ENCODE measurements at places on chromosomes 1 and 21.

GRCh38 chr1:67371681-67372080 lies 58.5 kb downstream of the SERBP1 start:
- no peak for DNase-seq

GRCh38 chr21:21268061-21268471 lies 269.9 kb downstream of the NCAM2 start:
- no peak for DNase-seq

GRCh38 chr1:201192261-201192788 lies 1.7 kb downstream of the IGFN1 start:
- no peak for DNase-seq

GRCh38 chr1:40930174-40930964 lies 49.1 kb upstream of the CTPS1 start:
- no peak for DNase-seq

DNA sequence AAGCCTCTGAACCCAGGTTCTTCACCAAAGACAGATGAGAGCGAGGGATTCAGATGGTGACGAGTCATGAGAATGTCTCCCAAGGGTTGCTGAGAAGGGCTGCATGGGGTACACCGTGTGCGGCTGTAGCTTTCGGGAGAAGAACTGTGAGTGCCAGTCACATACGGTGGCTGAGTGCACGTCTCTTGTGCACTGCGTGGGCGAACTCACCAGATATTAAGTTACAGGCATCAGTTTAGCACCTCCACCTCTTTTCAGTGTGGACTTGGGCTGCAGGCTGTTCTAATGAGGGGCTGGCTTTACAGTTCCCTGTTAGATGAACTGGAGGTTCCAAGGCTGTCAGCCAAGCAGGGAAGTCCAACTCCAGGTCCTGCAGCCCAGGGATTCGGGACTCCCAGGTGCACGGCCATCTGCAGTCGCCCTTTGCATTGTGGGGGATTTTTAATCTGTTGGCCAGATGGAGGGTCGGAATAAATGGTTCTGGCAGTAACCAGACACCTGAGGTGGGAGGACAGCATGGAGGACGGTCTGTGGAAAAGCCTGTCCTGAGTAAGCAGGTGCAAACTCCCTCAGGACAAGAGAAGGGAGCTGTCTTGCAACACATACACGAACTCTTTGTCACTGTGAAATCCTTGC lies 26.5 kb upstream of the AVPR1B start:
- DNase-seq: no peak

- DNase-seq: no peak
These were observed 137.1 kb downstream of the ETS2 start for GRCh38 chr21:38942748-38943211.

GRCh38 chr21:45830720-45831366 lies 150.7 kb upstream of the COL6A1 start:
- DNase-seq: no peak

DNA sequence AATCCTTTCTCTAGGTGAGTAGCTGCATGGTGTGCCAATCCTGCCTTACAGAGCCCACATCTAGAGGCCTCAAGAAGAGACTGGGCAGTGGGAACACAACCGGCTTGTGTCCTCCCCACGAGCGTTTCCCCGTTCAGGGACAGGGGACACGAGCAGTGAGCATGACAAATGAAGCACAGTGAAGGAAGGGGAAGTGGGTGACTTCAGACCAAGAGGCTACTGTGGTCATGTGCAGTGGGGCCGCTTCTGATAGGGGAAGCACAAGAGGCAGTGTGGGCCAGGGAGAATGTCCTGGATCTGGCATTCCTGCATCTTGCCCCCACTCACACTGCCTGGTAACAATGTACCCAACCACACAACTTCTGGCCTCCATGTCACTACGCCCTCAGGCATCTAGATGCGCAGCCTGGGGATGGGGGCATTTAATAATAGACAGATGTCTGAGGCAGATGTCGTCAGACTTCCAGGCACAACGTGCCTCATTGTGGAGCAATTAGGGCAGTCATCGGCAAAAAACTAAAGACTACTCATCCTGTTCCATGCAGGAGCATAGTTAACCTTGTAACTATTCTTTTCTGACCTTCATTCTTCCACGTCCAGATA lies 155.6 kb upstream of the NBPF11 start:
- DNase-seq: no peak

DNA sequence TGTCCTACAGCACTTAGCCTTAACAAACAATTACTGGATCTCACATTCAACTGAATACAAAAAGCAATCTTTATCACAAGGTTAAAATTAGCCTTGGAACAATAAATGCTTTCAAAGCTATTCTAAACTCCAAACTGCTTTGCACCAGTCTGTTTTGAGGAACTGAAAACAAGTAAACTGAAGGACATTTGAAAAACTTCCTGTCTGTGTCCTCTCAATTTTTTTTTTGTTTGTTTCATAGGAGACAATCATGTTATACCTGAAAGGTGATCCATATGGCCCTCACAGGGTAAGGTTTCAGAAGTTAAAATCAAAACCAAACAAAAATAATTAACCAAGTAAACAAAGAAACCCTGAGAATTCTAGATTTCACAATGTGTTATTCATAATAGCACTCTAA lies 459.1 kb downstream of the DPYD start:
- DNase-seq: no peak

All from AG09309 (cell line).